NCI-H345 (cell line): ENCODE measurements at places on chromosomes 11 and 22.

GRCh38 chr22:44901301-44901700, 108.5 kb downstream of the PHF21B start:
- DNase-seq = no peak

- DNase-seq = no peak
Measured at GRCh38 chr11:128705124-128705920, 11.4 kb downstream of the FLI1 start.

DNA sequence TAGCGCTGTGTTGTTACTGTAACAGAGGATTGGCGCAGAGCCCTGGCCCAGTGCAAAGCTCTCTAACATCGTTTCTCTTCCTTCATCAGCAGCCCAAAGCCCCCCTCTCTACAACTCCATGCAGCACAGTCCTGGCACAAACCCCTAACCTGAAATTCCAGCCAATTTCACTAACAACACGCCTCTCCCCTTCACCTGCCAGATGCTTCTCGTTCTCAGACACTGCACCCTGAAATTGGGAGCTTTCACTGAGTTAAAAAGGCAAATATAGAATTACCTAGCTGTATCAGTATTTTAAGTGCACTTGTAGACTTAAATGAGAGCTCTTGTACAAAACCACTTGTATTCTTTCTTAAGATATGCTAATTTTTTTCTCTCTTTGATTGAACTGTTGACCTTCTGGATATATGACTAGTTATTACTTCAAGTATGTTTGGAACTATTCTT, 16.3 kb downstream of the GRAP2 start:
- DNase-seq = no peak

DNA sequence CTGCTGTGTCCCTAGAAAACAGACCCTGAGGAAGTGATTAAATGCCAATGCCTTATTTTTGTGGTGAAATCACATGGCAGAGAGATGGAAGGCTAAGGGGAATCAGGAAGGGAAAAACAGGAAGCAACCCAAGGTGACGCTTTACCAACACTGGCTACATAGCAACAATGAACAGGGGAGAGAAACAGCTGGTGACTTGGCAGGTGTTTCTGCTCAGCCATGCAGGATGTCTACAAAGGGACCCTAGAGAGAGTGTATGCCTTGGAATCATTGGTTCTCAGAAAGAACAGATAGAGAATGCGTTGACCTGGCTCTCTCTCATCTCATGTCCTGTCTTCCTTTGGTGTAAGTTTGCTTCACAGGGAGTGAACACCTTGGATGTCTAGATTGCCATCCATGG, 911.9 kb downstream of the OPCML start:
- DNase-seq = peak; percentile 61

DNA sequence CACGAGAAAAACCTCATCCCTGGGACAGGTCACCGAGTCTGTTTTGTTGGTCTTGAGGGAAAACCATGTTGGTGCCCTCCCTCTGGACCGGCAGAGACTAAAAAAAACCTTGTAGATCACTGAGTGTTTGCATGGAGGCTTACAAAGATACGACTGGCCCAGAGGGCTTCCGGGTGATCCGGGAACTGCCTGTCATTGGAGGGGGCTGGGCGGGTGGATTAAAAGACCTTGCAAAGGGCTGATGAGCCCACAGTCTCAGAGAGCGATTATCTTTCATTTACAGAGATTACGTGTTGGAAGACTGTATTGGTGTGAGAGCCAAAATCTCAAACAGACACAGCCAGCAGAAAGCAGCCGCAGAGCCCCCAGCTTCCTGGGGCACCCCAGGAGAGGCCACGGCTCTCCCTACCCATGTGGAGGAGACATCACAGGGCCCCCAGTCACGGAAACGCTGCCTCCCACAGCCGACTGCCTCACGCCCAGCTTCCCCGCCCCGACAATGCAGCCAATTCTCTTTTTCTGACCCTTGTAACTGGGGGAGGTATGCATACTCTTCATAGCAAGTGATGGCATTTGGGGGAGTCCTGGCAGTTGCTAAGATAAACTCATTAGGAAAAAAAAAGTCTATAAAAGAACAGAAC, 426.4 kb downstream of the CTTN start:
- no peak for DNase-seq

DNA sequence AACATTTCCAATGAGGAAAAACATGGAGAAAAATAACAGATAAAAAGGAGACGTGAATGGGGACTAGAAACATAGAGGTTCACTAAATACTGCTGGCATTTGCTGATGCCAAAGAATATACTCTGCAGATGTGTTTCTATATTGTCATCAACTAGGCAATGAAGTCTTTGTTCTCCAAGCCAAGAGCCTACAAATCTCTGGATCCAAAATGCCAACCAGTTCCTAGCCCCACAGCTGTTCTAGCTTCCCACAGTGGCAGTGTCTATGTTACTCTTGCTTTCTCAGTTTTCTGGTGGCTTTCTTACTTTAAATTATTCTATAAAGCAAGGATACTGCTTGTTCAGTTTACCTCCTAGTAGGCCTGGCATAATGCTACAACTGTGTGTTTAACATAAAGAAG, 977.9 kb upstream of the CCDC90B start:
- no peak for DNase-seq

GRCh38 chr22:26563022-26563421, 26.9 kb downstream of the TPST2 start:
- no peak for DNase-seq

DNA sequence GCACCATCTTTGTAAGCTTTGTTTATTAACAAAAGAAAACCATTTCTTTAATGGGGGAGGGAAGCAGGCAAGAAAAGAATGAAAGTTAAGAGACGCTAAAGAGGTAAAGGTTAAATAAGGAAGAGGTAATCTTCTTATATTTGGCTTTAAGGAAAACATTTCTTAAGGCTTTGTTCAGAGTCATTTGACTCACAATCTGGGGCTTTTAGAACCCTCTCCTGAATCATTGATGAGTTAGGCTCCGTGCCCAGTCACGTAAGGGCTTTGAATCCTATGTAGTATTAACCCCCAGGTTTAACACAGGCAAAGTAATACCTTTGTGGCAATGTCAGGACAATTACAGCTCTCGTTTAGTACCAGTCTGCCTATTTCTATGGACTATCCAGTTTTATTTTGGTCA, 26.1 kb downstream of the MADD start:
- no peak for DNase-seq

DNA sequence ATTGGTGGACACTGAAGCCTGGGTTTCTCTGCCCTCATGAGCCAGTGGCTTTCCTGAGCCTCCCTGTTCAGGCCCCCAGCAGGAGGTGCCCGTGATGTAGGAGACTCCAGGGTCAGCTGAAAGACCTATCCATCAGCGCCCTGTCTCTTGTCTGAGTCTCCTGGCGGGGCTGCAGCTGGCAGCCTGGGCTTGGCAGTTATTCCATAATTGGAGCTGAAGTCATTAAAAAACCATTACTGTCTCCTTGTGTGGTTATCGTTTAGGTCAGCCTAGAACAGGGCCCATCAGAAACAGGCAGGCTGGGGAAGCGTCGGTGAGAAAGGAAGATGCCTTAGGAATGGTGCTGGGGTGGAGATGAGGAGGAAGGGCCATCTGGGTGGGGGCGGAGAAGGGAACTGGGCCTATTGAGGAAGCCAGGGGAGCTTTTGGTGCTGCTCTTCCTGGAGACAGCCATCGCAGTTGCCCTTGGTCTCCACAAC, 5.0 kb downstream of the TUB start:
- DNase-seq = peak; percentile 44

DNA sequence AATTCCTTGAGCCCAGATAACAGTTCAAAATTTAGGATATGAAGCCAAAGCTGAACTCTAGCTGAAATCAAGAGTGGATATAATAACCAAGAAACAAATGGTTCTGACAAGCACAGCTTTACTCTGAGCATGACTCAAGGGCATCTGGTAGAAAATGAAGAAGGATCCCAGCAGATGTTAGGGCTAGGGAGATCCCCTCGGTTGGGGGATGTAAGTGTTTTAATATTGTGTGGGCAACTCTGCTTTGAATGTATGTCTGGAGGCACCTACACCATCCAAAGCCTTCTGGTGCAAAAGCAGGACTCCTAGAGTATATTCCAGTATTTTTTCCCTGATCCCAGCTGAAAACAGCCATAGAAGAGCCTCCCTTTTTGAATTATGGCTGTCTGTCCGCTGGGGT, 61.7 kb downstream of the FLI1 start:
- DNase-seq = no peak

DNA sequence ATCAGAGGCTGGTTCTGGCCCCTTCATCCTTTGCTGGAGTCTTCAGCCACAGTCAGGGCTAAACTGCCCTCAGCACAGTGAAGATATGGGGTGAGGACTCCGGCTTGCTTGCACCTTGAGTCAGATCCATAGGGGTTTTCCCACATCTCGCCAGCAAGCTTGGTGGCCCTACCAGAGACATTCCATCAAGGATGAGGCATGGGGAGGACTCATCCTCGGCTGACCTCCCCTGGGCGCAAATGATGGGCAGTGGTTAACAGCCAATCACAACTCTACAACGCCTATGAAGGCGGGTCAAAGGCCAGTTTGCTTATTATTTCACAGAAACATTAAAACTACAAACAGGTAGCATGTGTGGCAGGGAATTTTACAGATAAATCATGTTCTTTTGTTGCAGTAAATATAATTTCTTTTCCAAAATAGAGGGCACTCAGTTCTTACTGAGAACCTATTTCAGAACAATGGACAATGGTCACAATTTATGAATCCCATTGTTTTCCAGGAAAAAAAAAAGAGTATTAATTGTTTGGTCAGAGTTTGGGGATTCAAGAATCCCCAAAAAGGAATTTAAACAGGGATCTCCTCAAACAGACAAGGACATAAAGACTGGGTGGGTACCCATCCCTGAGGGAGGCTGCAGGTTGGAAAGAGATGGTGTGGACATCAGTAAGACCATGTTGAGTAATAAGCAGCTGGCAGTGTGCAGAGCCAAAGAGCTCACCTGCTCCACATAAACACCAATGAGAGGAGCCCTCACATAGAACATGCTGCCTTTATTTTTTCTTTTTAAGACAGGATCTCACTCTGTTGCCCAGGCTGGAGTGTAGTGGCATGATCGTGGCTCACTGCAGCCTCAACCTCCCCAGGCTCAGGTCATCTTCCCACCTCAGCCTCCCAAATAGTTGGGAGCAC, 14.8 kb downstream of the PLAAT3 start:
- no peak for DNase-seq

- DNase-seq = no peak
Measured at GRCh38 chr11:26719289-26719973, 2.4 kb downstream of the SLC5A12 start.

- DNase-seq = no peak
Measured at GRCh38 chr11:132080127-132080526, 709.7 kb downstream of the NTM start.

GRCh38 chr11:103372906-103373305, 263.7 kb downstream of the DYNC2H1 start:
- DNase-seq = no peak

- no peak for DNase-seq
Measured at GRCh38 chr11:122339436-122340060, 223.5 kb upstream of the BLID start.

DNA sequence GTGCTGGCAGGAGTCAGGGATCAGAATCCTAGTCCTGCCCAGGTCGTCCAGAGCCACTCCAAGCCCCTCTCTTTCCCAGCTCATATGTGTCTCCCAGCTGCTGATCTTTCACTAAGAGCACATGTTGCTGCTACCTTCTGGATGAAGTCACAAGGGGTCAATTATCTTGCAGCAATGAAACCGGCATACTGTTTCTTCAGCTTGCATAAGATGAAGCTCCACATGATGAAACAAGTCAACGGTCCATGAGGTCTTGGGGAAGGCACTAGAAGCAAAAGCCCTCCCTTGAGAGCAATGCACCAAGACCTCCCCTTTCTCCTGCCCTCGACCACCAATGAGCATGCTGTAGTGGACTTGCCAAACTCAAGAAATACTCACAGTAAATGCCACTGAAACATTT, 148.9 kb downstream of the TENM4 start:
- no peak for DNase-seq

GRCh38 chr22:31968022-31968421, 23.7 kb downstream of the YWHAH start:
- no peak for DNase-seq

DNA sequence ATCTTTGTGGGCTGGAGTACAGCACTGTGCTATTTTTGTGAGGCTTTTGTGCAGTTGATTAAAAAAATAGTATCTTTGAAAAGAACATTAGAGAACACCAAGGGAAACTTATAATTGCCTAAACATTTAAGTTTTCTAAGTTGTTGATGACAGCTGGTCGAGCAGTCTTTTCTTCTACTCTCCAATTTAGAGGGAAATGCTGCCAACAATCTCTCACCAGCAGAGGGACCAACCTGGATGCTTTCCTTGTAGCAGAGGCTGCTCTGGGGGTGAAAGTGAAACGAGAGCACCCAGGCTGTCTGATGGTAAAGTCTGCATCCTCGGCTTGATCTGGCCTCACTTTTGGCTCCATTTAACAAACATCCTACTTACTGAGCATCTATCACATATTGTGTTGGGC, 1286.5 kb upstream of the TENM4 start:
- DNase-seq = no peak

DNA sequence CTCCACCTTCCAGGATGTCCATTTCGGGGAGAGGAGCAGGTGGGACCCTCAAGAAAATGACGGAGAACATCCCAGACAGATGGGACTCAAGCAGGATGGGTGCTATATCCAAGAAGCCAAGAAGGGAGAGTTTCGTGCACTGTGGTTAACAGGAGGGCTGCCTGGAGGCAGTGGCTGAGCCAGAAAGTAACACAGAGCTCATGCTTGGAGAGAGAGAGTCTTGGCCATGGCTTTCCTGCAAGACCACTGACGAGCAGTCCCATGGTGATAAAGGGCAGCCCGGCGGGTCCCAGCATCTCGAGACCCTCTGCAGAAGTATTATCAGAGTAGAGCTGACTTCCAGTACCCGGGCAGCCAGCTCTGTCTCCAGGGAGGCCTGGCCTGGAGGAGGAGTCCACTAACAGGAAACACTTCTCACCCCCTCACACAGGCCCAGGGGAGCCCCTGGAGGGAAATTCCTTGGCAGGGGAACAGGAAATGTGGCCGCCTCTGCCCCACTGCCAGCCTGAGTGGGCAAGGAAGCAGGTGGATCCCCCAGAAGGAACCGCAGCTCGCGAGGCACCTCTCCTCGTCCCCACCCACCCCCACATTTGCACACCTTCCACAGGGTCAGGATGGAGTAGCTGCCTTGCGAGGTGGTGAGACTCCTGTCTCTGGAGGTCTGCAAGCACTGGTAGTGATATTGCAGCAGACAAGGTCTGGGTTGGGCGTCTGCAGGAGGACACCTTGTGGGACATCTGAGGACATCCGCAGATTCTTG, 32.2 kb downstream of the CYTH4 start:
- DNase-seq = no peak

DNA sequence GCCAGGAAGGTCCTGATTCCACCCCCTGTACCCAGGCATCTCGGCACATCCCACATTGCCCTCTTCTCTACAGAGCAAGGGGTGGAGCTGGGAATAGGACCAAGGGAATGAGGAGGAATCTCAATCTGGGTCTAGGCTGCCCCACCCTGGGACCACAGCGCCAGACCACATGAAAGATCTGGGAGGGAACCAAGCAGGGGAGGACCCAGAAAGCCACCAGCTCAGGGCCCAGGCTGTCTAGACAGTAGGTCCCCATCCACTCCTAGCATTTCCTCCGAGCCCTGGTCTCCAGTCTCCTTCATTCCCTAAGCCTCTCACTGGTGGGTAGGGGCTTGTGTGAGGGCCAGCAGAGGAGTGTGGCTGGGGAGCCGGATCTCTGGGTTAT, 11.6 kb downstream of the PHLDB1 start:
- DNase-seq = no peak
